Esophagus squamous epithelium (tissue), 5 donors: ENCODE measurements at places on chromosomes 7 and 10.

- no peak for DNase-seq
Observed at GRCh38 chr7:18425227-18425626, 70.3 kb upstream of the HDAC9 start.

DNA sequence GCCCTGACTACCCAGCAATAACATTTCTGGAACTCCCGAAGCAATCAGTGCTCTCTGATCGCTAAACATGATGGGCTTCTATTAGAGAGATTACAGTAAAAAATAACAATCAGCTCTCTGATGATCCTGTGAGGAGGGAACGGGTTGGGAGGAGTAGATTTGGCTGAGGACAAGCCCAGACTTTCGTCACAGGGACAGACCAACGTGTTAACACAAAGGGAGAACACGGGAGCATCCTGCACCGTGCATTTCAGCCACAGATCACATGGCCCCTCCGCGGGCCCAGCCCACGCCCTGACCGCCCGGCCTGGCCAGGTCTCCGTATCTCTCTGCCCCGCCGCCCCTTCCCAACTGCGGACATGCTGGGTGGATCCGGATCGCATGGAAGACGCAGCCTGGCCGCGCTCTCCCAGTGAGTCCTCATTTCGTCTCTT, 95.0 kb upstream of the AGBL3 start:
- no peak for DNase-seq

DNA sequence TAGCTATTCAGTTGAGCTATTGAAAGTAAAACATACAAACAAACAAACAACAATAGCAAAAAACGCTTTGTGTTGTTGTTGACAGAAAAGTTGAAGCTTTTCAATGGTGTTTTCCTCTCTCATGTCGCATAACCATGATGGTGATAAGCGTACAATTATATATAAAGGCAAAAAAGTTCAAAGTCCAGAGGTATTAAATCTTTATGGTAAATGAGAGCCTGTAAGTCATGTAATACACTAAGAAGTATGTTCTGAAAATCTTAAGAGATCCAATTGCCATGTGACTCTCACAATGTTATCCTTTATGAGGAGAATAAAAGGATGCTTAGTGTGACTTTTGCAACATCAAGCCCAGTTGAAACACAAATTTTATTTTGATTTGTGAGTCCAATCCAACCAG, 93.9 kb downstream of the PPP1R9A start:
- no peak for DNase-seq

GRCh38 chr7:115549910-115550309, 480.7 kb downstream of the TFEC start:
- DNase-seq, result no peak

DNA sequence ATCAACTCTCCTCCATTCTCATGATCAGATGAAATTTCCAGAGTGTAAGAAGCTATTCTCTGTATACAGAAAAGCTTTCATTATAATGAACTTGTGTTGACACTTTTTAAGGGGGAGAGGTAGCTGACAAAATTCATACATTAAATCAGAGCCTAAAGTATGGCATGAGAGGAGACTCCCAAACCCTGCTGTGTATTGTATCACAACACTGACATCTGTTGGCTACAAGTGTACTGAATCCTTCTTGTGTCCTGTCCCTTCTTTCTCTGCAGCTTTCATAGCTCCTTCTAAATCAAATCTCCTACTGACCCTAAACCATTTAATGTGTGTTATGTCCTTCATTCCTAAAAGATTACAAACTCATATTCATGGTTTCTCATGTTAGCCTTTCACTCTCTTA, 70.9 kb downstream of the GCC1 start:
- no peak for DNase-seq

- no peak for DNase-seq
Observed at GRCh38 chr10:22580711-22581110, 133.7 kb downstream of the PIP4K2A start.

- DNase-seq, result no peak
Observed at GRCh38 chr7:2953588-2954407, 89.9 kb downstream of the CARD11 start.

- DNase-seq, result no peak
Observed at GRCh38 chr10:89793649-89794254, 92.4 kb downstream of the KIF20B start.

DNA sequence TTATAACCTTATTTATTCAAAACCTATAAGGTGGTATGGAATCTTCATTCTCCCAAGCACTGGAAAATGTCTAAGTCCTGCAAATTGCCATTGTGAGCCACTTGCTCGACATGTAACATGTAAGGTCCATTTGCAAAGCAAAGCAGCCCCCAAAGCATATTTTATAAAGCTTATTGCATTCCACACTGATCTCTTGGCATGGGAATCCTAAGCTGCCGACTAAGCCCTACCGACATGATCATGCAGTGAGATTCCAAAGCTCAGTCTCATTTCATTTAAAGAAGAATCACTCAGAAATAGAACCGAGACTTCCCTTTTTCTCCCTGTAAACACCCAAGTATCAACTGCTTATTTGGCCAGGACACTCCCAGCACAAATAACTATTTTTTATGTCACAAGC, 333.4 kb upstream of the MYO3A start:
- DNase-seq, result no peak

- DNase-seq, result no peak
Observed at GRCh38 chr7:43491123-43491522, 91.8 kb upstream of the STK17A start.

GRCh38 chr10:26624006-26624405, 73.5 kb upstream of the PDSS1 start:
- no peak for DNase-seq

GRCh38 chr7:149599636-149600206, 102.1 kb upstream of the ZNF746 start:
- DNase-seq, result no peak

DNA sequence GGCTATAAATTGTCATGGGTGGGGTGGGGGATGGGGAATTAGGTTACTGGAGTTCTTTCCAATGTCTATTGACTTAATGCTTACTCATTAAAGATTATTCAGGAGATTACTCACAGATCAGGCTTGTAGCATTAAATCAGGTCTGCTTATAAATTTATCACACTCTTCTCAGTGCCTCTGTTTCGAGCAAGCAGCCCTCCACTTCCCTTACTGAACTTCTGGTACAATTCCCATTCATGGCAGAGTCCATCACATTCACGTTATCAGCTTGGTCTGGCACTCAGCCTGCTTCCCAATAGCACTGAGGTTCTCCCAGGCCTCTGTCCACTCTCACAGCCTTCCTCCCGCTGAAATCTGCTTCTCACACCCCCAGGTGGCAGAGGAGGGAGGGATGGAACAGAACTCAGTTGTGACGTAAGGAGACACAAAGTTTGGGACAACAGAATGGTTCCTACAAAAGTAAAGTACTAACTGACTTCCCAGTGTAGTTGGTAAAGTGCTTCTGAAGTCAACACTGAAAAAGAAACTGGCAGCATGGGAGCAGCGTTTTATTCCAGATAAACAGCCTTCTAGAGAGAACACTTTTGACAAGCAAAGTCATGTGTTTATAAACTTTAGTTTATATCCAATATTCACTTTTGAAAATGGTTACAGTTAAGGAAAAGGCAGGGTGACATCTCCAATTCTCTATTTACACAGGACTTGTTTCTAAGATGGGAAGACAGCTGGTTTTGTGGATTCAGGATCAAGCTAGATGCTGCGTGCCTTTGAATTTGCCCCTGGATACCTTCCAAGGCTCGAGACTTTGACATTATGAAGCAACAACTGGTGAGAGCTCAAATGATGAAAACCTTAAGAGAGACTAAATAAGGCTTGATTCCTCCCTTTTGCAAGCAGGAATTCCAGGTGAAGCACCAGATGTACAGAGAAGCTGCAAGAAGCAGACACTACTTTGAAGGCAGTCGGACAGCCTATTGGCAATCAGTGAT, 81.4 kb downstream of the ATXN7L1 start:
- DNase-seq, result no peak

DNA sequence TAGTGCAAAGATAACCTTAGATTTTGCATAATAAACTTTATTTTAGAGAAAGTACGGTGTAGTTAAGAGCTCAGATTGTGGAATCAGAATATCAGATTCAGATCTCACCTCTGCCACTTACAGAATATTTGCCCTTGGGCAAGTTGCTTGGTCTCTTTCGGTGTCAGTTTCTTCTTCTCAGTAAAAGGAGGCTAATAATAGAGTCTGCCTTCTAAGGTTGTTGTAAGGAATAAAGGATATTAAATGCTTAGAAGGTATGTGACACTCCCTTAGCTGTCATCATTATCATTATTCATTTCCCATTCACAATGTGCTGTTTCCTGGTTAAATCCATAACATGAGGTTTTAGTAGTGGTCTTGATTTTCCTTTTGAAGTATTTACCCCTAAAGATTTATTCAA, 42.2 kb downstream of the MPLKIP start:
- DNase-seq, result no peak

DNA sequence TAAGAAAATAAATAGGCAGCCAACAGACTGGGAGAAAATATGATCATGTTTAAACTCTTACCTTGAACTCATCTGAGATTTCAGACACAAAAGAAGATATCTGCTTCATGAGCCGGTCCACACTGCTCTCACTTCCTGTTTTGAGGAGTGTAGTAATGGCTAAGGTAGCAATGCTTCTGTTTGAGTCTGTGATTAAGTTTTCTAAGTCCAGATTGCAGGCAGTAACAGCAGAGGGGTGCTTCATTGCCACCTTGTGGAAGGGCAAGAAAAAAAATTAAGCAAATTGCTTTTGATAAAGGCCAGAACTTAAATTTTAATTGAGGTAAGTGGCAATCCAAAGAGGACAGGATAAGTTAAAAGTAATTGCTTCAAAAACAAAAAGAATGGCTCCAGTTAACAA, 69.1 kb downstream of the MEST start:
- DNase-seq, result no peak

- no peak for DNase-seq
Observed at GRCh38 chr10:77841711-77842375, 84.7 kb downstream of the DLG5 start.

GRCh38 chr10:71712572-71713134, 6.9 kb downstream of the C10orf105 start:
- DNase-seq, result no peak

DNA sequence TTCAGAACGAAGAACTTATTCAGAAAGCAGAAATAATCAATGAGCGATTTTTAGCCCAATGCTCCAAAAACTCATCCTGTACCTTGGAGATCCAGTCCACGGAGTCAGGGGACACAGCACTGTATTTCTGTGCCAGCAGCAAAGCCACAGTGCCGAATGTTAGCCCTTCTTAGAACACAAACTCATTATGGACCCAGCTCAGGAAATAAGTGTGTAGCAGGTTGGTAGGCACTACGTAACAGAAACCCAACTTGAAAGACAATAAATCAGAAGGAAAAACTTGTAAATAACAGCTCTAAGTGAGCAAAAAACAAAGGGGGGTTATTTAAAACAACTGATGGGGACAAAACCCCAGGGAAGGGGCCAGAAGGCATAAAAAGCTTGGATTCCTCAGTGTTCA, 112.0 kb upstream of the PRSS1 start:
- DNase-seq, result no peak

DNA sequence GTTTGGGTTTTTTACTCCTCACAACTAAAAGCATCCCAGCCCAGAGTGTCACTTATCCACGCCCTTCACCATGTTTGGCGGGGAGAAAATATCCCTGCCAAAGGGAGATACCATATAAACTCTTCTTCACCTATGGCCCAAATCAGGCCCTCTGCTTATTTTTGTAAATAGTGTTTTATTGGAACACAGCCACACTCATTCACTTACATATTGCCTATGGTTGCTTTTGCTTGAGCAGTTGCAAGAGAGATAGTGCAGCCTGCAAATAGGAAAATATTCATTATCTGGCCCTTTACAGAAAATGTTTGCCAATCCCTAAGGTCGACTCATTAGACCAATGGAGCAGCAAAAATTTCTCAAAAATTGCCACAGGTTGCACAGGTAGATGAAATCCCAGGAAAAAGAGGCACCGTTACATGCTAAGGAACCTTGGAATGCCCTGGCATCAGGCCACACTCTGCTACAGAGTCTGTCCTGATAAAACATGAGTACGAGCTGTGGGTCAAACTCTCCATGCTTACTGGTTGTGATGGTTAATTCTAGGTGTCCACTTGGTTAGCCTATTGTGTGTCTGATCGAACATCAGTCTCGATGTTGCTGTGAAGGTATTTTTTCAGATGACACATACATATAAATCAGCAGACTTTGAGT, 7.9 kb upstream of the RASSF4 start:
- DNase-seq, result no peak

DNA sequence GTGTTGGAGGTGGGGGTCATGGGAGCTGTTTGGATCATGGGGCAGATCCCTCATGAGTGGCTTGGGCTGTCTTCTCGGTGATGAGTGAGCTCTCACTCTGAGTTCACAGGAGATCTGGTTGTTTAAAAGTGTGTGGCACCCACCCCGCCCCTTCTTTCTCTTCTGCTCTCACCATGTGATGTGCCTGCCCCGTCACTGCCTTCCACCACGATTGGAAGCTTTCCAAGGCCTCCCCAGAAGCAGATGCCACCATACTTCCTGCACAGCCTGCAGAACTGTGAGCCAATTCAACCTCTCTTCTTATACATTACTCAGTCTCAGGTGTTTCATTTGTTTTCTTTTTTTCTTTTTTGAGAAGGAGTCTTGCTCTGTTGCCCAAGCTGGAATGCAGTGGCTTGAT, 170.0 kb downstream of the PTPN20 start:
- DNase-seq, result no peak

- DNase-seq, result no peak
Observed at GRCh38 chr7:7764520-7765396, 46.4 kb upstream of the RPA3 start.

DNA sequence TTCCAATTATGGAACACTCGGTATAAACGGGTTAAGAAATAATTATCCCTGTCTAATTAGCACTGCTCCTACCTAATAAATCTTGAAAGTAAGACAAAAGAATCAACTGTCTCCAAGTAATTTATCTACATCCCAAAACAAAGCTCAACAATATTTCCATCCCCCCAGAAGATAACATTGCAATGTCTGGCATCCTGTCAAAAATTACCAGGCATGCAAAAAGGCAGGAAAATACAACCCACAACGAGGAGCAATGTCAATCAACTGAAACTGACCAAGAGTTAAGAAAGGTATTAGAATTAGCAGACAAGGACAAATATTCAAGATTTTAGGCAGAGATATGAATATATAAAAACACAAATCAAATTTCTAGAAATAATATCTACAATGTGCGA, 84.5 kb upstream of the SVIL start:
- no peak for DNase-seq

DNA sequence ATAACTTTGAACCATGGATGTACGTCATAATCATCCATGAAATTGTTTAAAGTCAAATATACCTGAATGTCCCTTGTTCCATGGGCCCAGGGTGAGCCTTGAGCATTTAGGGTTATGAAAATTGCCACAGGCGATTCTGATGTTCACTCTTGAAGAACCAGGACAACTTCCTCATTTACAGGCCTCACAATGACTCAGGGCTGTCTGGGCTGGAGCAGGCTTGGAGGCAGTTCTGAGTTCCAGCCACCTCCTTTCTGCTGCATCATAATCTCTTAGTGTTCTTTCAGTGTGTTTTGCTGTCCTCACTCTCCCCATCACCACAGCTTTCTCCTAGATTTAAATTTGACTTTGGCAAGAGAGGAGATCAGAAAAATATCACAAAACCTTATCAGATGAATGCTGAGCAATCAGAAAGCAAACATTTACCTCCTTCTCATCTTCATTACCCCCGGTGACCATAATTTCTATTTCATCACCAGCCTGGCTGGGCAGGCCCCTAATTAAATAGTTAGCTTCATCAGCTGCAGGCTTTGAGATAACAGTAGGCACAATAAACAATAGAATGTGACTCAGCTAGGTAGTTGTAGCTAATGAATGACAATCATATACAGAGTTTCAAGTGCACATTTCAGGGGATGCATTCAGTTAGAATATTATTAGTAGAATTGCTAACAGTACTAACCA, 571.0 kb downstream of the SH2D4B start:
- DNase-seq, result no peak
